ENCODE measurements at places on chromosomes 6 and 20.

GRCh38 chr6:28408076-28408802 lies 8.7 kb upstream of the ZSCAN12 start:
- DNase-seq, result no peak

GRCh38 chr6:158756977-158757752 lies 62.0 kb downstream of the EZR start:
- DNase-seq, result no peak

GRCh38 chr6:49806145-49806544 lies 19.1 kb upstream of the PGK2 start:
- DNase-seq, result no peak

GRCh38 chr20:59398537-59399205 lies 98.3 kb downstream of the EDN3 start:
- DNase-seq, result no peak

DNA sequence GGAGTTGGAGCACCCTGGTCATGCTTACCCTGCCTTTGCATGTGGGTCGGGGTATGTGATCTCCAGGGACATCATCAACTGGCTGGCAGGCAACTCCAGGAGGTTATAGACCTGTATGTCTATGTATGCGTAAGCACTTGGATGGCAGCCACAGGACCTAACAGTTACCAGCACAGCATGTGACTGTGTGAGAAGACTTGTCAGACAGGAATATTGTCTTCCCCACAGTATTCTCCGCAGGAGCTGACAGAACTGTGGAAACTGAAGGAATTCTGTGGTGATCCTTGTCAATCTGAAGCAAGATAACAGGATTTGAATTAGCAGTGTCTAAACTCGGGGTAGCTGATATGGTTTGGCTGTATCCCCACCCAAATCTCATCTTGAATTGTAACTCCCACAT lies 59.2 kb downstream of the TMEM244 start:
- no peak for DNase-seq
